CD4-positive, alpha-beta T cell treated with Interleukin-4 for 1 hour (primary cell): ENCODE measurements at places on chromosomes 6 and 20.
A peak's percentile ranks its signal among the peaks of the same experiment; 100 is the strongest.

GRCh38 chr6:156057869-156058268 is 602.2 kb upstream of the NOX3 start:
- DNase-seq: no peak

DNA sequence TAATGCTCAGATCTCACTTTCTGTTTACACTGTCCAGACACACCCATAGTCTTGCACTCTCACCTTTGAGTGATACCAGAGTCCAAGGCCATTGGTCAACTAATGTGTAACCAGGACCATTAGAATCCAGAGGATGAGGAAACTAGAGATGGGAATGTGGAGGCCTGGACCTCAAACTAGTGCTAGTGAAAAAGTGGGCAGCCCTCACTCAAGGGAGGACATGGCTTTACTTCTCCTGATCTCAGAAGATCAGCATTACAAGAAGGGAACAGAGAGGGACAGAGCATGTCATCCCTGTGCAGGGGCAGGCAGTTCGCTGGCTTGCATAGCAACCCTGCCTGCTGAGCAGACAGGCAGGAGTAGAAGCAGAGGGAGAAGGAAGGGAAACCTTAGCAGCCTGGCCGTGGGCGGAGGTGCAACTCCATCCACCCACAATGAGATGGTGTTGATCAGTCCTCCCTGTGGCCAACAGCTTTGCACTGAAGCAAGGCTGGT is 22.6 kb upstream of the XRN2 start:
- no peak for DNase-seq

DNA sequence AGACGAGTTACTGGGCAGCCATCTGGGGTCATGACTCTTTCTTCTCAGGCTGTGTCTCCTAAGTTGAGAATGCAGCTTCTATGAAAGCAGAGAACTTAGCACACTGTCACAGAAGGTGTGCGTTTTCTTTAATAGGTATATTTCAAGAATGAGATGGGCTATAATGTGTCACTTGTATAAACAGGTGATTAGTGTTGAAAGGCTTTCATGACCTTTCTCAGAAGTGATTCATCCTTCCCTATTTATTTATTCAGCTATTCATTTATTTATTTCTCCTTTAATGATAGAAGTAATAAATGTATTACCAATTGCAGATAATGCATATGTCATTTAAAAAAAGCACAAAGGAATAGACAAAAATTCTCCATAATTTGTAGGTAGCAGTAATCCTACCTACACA is 157.2 kb upstream of the COL21A1 start:
- DNase-seq: no peak

DNA sequence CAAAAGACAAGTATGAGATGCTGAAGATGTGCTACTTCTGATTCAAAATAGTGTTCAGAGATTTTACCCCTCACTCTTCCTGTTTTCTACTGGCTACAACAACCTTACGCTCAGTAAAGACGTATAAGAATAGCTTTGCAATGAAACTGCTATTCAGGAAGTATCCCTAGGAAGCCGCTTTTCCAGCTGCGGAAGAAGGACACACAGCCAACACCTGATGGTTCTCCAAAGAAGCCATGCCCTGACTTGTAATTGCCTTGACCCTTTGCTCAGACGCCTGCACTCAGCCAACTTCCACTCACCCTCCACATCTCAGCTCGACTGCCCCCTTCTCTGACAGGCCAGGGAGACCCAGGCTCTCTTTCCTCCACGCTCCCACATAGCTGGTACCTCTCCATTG is 111.6 kb downstream of the DTNBP1 start:
- no peak for DNase-seq

DNA sequence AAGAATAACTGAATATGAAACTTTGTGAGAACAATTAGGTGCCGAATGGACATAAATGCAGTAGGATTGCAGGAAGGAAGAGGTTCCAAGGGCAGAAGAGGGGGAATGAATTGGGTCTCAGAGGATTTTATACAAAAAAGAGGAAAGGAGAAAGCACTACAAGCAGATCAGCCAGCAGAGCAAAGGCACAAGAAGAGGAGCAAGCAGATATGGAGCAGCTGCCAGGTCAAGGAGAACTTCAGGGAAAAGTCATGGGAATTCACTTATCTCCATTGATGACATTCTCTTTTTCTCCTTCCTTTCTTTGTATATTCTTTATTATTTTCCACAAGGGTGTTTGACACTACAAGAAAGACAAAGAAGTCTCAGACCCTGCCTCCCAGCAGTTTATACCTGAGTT is 9.6 kb downstream of the DSE start:
- no peak for DNase-seq

GRCh38 chr6:27893836-27894807 is 18.1 kb downstream of the OR2B2 start:
- peak; percentile 85 for DNase-seq

GRCh38 chr6:156840136-156840535 is 63.0 kb downstream of the ARID1B start:
- no peak for DNase-seq

DNA sequence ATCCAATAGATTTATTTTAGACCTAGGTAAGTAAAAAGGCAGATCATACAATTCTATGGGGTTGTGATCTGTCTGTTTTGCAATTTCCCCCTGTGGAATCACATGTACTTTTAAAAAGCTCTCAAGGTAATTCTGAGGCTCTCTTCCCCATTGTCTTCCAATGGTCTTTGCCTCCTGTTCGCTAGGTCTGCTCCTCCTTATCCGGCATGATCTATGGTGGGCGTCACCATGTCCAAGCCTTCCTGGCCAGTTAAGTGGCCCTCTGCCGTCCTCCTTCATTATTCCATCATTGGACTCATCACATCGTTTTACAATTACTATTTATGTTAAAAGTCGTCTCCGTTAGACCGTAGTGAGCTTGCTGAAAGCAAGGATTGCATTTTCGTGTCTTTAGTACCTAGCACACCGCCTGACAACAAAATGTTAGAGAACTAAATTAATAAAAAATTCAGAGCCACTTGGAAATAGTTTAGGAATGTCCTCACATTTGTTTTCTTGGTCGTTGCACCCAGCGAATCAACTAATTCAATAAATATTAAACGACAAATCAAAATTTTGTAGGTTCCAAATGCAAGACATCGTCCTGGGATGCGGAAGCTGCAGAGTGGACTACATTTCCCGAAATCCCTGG is 2.2 kb upstream of the STXBP5 start:
- DNase-seq: peak; percentile 11

DNA sequence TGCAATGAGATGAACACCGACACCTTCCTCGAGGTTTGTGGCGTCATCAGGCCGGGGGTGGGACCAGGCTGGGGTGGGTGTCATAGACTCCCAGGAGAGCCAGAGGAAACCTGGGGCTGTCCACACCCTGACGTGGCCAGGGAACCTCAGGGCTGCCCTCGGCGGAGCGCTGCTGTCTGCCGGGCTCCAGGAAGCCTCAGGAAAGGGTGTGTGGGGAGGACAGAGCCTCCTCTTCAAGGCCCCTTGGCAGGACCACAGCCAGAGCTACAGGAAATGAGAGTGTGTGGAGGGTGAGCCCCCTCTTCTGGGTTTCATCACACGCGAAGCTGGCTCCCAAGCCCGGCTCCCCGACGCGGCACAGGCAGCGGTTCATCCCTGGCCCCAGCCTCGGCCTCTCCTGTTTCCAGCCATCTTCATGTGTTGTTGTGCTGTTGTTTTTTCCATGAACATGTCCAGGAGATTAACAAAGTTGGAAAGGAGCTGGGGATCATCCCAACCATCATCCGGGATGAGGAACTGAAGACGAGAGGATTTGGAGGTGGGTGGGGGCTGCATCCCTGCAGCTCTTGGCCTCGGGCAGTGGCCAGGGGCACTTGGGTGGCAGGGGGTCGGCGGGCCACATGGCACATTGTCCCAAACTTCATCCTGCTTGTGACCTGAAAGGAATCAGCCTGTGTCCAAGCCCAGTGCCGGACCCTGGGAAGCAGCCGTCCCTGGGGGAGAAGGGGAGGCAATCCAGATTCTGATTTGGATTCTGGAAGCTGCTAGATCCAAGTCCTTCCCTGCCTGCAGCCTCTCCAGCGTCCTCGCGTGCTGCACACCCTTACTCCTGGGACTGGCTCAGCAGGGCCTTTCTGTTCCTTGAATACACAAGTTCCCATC is 6.4 kb downstream of the NPEPL1 start:
- DNase-seq: no peak

- DNase-seq: peak; percentile 58
Observed at GRCh38 chr6:152338335-152339125, 298.6 kb downstream of the SYNE1 start.

DNA sequence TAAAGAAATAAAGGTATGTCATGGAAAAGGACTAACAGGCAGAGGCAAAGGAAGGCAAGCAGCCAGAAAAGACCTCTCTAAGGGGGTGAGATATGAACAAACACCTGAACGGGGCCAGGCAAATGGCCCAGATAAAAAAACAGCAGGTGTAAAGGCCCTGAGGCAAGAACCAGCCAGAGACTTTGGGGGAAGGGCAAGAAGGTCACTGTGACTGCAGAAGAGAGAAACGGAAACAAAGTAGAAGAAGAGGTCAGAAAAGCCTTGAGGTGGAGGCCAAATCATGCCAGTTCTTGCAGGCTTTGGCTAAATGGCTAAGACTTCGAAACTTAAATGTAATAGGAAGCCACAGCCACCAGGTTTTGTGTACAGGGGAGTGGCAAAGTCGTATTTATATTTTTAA is 30.8 kb downstream of the KIF16B start:
- no peak for DNase-seq

GRCh38 chr6:17169291-17169690 is 67.4 kb downstream of the STMND1 start:
- no peak for DNase-seq

GRCh38 chr6:124993327-124993726 is 31.1 kb downstream of the RNF217 start:
- no peak for DNase-seq

DNA sequence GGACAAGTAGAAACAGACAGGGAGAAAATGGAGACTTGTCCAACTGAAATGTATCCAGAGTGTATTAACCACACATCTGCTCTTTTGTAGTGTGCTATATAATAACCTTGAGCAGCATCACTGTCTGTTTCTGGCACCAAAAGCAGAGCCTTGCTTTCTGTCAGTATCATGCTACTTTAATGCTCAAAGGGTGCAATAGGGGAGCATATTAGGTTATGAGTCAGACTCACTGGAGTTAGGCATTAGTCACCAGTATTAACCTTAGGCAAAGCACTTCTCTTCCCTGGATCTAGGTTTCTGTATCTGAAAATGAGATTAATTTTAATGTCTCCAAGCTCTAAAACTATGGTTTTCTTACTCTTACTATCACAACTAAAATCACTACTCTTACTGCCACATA is 280.1 kb downstream of the TFAP2B start:
- DNase-seq: no peak

DNA sequence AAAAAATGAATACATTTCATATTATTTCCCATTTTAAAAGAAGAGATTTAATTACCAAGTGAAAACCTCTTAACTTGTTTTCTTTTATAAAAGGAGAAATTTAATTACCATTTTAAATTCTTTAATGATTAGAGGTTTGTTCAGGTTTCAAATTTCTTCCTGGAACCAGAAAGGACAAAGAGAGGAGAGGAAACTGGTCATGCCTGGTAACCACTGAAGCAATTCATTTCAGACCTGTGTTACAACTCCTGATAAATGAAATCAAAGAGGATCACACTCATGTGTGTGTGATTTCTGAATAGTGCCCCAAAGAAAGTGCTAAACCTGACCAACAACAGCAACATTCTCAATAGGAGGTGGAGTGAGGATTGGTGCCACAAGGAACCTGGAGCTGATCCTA is 12.6 kb upstream of the SLPI start:
- DNase-seq: no peak

DNA sequence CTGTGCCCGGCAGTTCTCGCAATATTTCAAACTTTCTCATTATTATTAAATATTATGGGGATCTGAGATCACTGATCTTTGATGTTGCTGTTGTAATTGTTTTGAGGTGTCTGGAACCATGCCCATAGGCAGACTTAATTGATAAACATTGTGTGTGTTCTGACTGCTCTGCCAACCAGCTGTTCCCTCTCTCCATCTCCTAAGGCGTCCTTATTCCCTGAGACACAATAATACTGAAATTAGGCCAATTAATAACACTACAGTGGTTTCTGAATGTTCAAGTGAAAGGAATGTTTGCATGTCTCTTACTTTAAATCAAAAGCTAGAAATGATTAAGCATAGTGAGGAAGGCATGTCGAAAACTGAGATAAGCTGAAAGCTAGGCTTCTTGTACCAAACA is 7.6 kb downstream of the MAPK14 start:
- no peak for DNase-seq

DNA sequence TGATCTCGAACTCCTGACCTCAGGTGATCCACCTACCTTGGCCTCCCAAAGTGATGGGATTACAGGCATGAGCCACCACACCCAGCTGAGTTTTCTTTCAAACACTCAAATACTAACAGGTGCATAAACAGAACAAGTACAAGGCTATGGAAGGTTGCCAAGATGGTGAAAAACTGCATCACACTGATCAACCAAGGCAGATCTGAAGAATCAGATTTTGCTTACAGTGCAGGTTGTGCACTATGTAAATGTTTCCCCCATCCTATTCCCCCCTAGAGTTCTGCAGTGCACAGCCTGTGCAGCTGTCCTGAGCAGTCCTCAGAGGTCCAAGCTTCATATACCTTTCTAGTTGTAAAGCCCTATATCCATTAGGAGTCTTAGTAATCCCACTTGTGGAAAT is 73.0 kb downstream of the GFRA4 start:
- DNase-seq: no peak

GRCh38 chr6:85078058-85078457 is 313.7 kb upstream of the TBX18 start:
- DNase-seq: no peak

DNA sequence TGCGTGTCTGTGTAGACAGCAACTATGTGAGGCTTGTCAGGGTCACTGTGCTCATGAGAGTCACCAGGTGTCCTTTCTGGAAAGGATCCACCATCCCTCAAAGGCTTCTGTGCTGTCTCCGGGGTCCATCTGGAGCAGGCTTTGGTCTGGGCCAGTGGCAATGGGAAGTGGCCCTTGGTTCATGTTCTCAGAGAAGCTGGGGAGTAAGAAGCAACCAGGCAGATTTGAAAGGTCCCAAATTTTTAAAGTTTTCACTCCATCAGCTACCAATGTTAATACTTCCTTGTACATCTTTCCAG is 68.2 kb downstream of the GCNT2 start:
- DNase-seq: no peak
